ENCODE measurements at places on chromosomes 11 and 22.

DNA sequence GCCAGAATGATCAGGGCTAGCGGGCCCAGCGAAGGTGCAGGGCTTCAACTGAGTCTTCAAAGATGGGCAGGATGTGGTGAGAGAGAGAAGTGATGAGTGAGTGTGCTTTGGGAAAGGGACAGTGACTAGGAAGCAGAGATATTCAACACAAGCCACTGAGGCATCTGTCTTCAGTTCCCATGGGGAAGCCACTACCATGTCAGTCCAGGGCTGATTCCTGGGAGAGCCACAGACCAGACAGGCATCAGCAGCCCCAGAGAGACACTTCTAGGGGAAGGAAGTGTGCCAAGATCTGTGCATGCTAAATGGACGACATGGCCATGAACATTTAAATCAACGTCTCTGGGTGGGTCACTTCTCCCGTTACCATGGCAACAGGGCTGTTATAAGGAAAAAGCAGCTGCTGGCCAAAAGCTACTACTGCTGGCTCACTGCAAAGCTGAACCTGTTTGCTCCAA lies 28.5 kb downstream of the P4HA3 start:
- no peak for DNase-seq

- DNase-seq = no peak
These were observed 20.3 kb upstream of the ZC3H12C start for GRCh38 chr11:110072930-110073329.

DNA sequence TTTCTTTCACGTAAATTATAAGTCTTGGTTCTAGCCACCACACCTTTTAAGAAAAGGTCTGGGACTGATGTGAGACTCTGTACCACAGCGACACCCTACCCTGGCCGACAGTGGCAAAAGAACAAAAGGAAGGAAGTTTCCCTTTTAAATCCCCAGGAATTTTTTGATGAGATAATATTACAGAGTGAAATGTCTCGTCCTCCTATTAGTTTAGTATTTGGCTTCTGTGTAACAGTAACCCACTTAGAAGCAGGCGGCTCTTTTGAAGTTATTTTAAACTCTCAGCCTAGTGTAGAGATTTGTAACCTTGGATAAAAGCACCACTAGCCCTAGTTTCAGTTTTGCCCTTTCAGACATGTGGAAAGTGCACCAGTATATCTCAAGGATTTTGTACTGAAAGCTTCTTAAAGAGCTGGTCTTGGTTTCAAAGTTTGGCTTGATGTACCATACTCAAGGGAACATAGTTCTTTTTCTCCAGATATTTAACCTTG lies 84.1 kb downstream of the C22orf31 start:
- DNase-seq = no peak

- DNase-seq = no peak
These were observed 651 bp downstream of the CRYAB start for GRCh38 chr11:111910676-111911562.

GRCh38 chr11:117171007-117171403 lies 7.5 kb upstream of the SIDT2 start:
- DNase-seq = no peak

DNA sequence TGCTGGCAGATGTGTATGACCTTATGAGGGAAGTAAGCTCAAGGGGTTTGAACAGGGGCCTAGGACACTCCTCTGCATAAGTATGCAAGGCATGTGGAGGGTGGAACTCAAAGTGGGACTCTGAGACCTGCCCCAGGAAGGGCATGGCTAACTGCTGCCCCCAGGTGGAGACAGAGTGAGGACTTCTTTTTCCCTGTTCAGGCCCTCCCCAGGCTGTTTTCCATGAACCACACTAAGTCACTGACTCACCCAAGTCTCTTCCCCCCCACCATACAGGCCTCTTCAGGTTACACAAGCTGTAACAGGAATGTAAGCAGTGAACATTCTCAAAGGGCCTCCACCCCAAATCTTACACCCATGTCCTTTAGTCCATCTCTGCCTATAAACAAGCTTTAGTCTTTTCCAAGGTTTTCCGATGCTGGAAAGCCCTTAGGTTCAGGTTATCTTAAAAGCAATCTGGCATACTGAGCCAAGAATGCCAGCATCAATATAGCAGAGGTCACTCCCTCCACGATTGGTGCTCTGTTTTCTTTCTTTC lies 13.1 kb downstream of the EEF1G start:
- DNase-seq = peak; percentile 84

- DNase-seq = peak; percentile 78
These were observed 912 bp downstream of the KREMEN1 start for GRCh38 chr22:29073618-29074275.

DNA sequence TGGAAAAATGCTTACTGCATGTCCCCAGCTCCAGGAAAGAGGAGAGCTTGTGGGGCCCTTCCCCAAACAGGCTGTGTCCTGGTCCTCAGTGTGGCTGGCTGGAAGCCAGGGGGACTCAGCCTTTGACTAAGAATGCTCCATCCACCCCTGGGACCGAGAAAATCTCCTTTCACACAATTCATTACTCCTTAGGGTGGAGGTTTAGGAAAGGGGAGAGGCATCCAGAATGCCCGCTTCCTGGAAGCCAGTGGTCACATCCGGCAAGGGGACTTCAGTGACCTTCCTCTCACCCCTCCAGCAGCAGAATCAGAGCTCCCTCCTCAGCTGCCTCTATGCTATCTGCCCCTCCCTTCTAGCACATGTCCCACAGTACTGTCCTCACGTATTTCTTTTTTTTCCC lies 21.9 kb downstream of the ATG16L2 start:
- no peak for DNase-seq

- DNase-seq = no peak
These were observed 641 bp downstream of the APOC3 start for GRCh38 chr11:116830184-116830912.

DNA sequence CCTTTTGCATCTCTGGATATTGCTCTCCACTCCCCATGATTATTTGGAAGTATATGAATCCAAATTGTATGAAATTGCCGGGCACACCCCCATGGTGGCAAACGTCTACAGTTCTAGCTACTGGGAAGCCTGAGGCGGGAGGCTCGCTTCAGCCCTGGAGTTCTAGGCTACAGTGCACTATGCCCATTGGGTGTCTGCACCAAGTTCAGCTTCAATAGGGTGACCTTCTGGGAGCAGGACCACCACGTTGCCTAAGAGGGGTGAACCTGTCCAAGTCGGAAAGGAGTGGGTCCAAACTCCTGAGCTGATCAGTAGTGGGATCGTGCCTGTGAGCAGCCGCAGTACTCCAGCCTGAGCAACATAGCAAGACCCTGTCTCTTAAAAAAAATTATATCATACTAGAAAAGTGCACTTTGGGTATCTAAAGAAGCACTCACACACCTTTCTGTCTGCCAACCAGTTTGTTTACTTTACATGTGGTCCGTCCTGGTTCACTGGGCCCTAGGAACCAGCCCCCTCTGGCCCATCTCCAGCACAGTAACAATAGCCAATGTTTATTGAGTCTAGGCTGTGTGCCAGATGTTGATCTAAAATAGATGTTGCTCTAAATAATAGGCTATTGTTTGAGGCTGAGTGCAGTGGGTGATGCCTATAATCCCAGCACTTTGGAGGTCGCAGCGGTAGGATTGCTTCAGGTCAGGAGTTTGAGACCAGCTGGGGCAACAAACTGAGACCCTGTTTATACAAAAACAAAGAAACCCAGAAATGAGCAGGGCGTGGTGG lies 16.4 kb upstream of the KAT5 start:
- DNase-seq = no peak
